ENCODE measurements at places on chromosomes 11 and 22.

DNA sequence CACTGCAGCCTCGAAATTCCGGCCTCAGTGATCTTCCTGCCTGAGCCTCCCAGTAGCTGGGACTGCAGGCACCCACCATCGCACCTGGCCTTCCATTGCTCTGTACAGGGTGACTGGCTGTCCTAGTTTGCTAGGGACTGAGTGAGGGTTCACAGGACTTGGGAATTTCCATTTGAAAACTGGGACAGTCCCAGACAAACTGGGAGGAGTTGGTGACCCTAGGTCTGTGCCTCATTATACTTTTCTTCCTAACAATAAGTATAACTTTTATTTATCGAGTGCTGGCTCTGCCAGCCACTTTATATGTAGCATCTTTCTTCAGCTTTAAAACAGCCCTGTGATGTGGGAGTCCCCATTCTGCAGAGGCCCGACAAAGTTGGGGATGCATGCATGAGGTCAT is 25.5 kb downstream of the TCP11L1 start:
- DNase-seq: no peak

GRCh38 chr11:57800444-57801182 is 39.0 kb downstream of the CTNND1 start:
- DNase-seq: no peak

GRCh38 chr11:1484695-1485503 is 1.7 kb downstream of the MOB2 start:
- DNase-seq: no peak

GRCh38 chr11:19648321-19648720 is 64.3 kb upstream of the NAV2 start:
- DNase-seq: no peak

Data from stimulated activated CD4-positive, alpha-beta T cell treated with anti-CD3 and anti-CD28 coated beads, Interleukin-1b, Interleukin-23, amount 100 ng/mL, for 48 hours (primary cell).